Activated naive CD8-positive, alpha-beta T cell treated with anti-CD3 and anti-CD28 coated beads, Interleukin-2, amount 50 U/mL, for 16 hours (primary cell): ENCODE measurements at places on chromosomes 11 and 22.

DNA sequence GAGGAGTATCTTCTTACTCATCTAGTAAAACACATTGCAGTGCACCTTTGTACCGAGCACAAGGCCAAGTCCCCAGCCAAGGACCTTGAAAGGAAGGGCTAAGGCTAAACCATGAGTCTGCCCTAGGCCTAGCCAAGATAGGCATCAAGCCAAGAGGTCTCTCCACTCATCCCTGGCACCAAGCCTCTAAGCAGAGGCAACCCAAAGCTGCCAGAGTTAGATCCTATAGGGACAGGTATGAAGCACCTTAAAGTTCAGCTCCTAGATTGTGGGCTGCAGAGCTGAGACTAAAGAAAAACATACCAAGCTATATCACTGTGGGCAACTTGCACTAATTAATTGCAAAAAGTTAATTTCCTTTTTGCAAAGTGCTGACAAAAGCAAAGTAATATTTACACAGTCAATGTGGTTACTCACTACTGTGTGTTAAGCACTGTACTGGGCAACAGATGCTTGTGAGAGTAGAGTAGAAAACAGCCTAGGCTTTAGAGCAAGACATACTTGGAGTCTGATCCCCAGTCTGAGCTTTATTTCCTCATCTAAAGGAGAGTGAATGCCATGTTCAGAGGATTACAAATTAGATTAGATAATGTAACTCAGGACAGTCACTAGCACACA lies 7.2 kb downstream of the COA4 start:
- DNase-seq = no peak

DNA sequence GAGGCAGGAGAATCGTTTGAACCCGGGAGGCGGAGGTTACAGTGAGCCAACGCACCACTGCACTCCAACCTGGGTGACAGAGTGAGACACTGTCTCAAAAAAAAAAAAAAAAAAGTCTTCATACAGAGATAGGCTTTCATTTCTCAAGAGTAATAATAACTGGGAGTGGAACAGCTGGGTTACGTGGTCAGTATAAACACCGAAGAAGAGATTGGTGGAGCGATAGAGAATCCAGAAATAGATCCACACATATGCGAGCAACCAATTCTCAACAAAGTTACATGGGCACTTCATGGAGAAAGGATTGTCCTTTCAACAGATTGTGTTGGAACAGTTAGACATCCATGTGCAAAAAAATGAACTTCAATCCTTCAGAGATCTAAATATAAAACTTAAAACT lies 24.6 kb downstream of the ZBED4 start:
- no peak for DNase-seq

GRCh38 chr11:72818971-72819370 lies 4.8 kb downstream of the ATG16L2 start:
- no peak for DNase-seq

DNA sequence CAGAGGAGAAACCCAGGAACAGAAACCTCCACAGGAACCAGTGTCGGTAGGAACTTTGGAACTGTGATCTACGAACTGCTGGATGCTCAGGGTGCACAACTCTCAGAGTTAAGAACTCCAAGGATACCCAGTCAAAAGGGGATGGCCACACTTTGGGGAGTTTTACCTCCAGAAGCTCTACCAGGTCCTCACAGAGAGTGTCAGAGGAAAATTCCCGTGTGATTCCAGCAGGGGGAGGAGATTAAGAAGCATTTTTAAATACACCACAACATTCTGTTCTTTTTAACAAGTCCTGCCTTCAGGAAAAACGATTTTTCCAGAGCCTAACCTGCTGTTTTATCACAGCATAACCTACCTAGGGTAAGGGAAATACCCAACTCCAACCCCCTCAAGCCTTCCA lies 104.0 kb downstream of the SOX6 start:
- DNase-seq = no peak

DNA sequence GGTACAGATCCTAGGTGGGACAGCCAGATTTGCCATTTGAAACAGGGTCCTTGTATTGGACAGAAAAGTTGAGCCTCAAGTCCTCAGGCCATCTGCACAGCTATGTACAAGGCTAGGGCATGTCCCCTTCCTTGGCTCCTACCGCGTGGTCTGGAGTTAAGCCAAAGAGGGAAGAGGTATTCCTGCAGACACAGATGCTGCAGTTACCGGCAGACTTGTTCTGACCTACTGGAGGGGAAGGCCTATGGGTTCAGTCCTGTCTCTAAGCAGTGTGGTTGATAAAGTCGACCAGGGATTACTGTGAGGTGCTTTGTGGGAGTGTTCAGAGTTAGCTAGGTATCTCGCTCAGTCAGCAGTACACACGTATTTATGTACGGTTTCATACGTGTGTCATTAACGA lies 180.6 kb downstream of the ADAMTS15 start:
- no peak for DNase-seq

DNA sequence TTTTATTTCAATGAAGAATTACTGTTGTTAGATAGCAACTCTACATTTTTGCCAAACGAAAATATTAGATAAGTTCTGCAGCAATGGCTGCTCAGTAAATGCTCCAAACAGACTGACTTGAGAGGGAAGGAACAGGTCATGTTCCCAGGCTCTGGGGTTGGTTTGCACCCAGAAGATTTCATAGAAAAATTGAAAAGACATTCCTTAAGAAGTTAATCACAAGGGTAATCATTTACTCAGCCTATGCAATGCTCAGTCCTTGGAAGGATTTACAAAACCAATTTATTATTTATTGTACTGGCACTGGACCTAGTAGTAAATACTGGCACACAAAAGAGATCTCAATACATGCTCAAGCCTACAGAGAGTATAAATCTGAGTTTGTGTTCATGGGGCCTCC lies 179.1 kb upstream of the MTNR1B start:
- DNase-seq = no peak

GRCh38 chr11:35593143-35593542 lies 25.1 kb upstream of the FJX1 start:
- no peak for DNase-seq

DNA sequence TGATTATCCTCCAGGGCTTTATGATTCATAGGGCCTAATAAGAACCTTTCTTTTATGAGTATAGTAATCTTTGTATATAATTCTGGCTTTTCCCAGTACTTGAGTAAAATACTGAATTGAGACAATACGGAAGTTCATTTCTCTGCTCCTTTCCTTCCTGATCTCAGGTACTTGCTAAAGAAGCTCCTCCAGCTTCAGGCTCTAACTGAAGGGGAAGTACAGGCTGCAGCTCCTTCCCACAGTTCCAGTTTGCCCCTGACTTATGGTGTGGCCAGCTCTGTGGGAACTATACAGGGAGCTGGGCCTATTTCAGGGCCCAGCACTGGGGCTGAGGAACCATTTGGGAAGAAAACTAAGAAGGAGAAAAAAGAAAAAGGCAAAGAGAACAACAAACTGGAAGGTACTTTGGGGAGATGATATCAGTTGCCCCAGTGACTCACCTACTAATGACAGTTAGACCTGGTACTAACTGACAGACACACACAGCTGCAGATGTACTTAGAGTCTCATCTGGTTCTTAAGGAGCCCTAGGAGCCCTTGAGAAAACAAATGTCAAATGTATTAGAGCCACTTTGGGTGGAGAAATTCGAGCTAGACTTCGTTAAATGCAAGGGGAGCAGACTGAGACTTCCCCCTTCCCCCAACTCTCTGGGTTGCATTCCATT lies 3.0 kb downstream of the TBRG1 start:
- no peak for DNase-seq

- DNase-seq = no peak
These were observed 685.2 kb upstream of the CHORDC1 start for GRCh38 chr11:90908074-90908473.

GRCh38 chr11:73649206-73649605 lies 2.8 kb downstream of the PLEKHB1 start:
- DNase-seq = no peak

DNA sequence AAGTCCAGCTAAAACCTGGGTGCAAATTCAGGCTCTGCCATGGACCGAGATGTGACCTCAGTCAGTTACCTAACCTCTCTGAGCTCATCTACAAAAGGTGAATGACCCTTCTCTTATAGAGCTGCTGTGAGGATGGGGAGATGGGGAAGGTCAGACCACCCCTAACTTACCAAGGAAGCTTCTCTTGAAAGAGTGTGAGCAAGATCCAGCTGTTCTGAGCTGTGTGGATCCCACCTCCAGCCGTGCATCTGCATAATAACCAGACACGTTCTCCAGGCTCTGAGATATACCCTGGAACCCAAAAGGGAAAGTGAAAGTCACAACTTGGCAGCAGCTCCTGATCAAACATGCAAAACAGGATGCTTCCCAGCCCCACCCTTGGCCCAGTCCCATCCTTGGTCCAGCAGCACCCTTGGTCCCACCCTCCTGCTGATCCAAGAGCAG lies at the start of gene APOL3:
Gene APOL3 (minus strand): TSS at position 257 of the 444 bp plus-strand sequence. CDS start 11,700 bp downstream, outside the sequence.
- DNase-seq = no peak

GRCh38 chr11:28701760-28702449 lies 593.7 kb downstream of the METTL15 start:
- DNase-seq = no peak

- DNase-seq = no peak
These were observed 76.8 kb upstream of the CCND1 start for GRCh38 chr11:69563946-69564775.

- no peak for DNase-seq
These were observed 50.8 kb upstream of the ELF5 start for GRCh38 chr11:34564406-34564805.

- no peak for DNase-seq
These were observed 36.6 kb downstream of the KCNJ1 start for GRCh38 chr11:128830290-128831173.

GRCh38 chr22:46976143-46976542 lies 213.7 kb downstream of the TBC1D22A start:
- no peak for DNase-seq

GRCh38 chr11:96708219-96708878 lies 318.5 kb downstream of the JRKL start:
- no peak for DNase-seq

GRCh38 chr11:127445476-127445875 lies 444.9 kb upstream of the KIRREL3 start:
- DNase-seq = no peak

DNA sequence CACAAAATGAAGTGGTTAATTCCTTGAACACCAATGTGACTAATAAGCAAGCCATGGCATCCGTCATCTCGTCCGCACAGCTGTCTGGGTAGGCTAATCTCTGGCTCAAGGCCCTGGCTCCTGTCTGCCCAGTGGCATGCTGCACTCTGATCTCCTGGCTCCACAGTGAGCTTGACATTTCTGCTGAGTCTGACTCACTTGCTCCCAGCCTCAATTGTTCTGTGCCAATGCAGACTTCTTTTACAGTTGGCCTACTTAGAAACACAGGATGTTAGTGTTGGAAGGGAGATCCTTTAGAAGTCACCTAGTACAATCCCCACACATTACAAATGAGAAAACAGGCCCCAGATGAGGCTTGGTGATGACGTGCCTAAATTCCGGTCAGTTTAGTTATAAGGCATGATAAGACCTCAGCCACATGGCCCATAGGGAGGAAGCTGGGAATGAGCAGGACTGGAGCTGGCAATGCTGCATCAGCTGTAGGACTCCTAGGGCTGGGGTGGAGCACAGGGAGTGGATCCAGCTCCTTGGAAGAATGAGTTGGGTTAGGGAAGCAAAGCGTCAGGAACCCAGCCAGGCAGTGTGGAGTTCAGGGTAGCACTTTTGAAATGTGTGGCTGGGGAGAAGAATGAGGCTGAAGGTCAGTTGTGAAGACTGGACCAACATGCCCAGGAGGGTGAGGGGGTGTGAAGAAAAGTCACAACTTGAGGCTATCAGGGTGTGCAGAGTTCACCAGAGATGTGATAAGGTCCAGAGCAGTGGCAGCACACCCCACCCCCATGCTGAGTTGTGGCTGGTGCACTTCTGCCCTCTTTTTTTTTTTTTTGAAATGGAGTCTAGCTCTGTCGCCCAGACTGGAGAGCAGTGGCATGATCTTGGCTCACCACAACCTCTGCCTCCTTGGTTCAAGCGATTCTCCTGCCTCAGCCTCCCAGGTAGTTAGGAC lies 70.2 kb upstream of the EED start:
- DNase-seq = no peak

GRCh38 chr22:37218771-37219411 lies 6.6 kb upstream of the SSTR3 start:
- peak; percentile 62 for DNase-seq

DNA sequence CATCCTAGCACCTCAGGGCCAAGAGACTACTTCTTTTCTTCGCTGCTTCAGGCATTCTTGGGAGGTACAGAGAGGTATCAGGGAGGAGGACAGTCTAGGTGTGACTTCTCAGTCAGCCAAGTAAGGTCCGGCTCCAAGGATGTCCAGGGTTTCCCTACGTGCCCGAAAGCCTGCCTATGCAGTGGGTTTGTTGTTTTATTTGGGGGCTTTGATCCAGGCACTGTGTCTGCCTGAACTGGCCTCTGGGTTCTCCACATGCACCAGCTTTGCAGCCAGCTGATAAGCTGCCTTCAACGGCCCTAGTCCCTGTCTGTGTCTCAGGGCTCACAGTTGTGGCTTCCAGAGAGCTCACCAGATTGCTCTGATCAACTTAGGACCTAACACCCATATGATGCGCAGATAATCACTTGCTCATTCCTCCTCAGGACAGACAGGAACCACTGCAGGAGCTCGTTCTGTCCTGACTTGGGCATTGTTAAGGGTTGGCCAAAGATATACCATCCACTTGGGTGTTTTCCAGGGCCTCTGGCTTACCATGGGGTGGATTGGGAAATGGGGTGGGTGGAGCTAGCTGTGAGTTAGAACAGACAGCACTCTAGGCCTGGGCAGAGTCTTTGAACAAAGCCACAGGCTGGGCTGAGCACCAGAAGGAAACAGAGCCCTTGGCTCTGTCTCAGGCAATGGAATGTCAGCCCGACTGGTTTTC lies 45.5 kb upstream of the CRYBB3 start:
- DNase-seq = no peak

DNA sequence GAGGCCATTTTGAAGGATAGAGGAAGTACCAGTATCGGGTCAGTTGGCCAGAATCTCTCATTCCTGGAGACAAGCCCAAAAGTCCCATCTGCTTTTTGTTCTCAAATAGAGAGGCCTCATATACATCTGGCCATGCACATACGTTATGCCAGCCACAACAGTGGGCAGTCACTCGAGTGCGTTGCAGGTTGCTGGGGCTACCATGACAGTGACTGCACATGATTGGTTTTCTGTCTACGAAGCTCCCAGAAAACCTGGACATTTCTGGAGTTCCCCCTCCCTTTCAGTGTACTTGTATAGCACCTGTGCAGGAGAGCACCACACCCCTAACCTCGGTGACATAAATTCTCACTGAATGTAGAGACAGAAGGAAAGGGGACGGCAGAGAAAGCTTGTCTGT lies 62.1 kb downstream of the C22orf31 start:
- DNase-seq = no peak

DNA sequence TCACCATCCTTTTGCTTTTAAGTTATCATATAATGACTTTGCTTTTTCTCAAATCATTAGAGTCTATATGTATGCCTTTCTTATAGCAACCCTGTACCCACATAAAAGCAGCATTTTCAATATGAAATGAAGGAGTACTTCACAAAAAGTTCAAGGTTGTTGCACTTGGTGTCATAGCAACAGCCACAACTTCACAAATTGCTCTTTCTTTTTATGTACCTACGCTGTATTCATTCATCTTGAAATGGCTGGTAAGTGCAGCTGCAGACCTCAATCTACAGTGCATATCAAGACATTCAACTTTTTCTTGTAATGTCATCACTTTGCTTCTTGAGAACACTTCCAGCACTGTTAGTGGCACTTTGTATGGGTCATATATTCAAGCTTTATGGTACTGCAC lies 18.6 kb downstream of the CWC15 start:
- DNase-seq = no peak

GRCh38 chr11:134017511-134018430 lies 51.1 kb upstream of the JAM3 start:
- DNase-seq = no peak

GRCh38 chr22:26075251-26075650 lies 94.0 kb upstream of the SEZ6L start:
- DNase-seq = no peak
